ENCODE measurements at places on chromosomes 12 and 14.

- no peak for DNase-seq
Measured at GRCh38 chr12:124015494-124016461, 42.8 kb downstream of the ZNF664 start.

GRCh38 chr14:35760143-35760542 lies 49.0 kb downstream of the RALGAPA1 start:
- DNase-seq: no peak

DNA sequence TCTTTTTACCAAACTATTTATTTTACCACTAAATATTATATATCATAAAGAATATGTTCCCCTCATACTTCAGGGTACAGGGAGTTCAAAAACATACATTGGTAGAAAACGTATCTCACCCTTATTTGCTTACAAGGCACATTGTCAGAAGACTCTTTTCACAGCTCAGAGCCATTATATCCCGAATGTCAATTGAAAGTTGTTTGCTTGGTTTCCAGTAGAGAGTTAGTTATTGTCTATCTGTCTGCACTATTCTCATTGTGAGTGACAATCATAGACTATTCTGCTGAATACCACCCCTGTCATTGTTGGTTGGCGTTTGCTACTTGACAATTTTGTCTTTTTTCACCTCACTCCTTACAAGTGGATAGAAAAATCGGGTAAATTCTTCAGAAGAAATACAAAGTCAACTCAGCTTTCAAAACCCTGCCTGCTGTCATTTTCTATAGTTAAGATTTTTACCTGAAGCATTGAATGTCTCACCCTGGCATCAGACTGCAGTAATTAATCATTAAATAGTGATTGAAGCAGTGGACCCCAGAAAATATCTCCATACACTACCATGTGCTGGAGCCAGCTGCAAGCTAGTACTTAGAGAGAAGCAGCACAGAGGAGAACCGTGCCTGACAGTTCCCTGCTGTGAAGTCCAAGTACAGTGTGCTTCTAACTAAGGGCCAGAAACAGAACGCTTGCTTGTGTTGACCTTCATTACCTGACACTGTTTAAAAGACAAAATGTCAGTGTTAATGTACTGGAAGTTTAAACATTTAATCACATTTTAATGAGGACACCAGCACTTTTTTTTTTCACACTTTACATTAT lies 510.6 kb downstream of the RERGL start:
- DNase-seq: no peak

GRCh38 chr12:94231709-94232108 lies 83.3 kb downstream of the PLXNC1 start:
- no peak for DNase-seq

GRCh38 chr14:61750708-61751474 lies 11.3 kb upstream of the SNAPC1 start:
- DNase-seq: peak; percentile 91

- no peak for DNase-seq
Measured at GRCh38 chr12:42992826-42993225, 403.3 kb upstream of the PRICKLE1 start.

DNA sequence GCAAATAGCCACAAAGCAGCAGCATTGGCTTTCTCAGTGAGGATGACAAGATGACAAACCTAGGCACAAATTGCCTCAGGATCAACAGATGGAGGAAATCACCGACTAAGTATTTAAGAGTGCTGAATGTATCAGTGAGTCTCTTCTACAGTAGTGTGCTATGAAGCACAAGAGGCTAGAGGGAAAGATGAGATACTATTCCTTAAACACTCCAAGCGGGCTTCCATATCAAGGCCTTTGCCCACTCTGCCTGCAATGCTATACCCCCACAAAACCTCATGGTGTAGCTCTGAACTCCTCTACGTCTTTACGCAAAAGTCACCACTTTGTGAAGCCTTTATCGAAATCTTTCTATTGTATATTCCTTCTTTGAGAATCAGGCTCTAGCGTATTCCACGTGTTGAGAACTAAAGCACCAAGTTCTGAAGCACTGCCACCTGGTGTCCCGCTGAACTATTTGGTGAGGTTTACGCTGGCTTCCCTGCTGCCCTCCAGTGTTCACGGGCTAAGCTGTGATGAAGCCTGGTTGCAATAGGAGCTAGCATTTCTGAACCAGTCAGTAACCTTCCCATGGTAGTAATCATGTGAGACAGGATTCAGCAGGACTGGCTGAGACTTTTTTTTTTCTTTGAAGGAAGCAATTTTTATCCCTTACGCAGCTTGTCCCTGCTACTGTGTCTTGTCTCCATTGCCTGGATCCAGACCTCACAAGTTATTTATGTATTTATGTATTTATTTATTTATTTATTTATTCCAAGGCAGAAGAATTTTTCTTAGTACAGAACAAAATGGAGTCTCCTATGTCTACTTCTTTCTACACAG lies 426.5 kb upstream of the OR4E1 start:
- peak; percentile 62 for DNase-seq

DNA sequence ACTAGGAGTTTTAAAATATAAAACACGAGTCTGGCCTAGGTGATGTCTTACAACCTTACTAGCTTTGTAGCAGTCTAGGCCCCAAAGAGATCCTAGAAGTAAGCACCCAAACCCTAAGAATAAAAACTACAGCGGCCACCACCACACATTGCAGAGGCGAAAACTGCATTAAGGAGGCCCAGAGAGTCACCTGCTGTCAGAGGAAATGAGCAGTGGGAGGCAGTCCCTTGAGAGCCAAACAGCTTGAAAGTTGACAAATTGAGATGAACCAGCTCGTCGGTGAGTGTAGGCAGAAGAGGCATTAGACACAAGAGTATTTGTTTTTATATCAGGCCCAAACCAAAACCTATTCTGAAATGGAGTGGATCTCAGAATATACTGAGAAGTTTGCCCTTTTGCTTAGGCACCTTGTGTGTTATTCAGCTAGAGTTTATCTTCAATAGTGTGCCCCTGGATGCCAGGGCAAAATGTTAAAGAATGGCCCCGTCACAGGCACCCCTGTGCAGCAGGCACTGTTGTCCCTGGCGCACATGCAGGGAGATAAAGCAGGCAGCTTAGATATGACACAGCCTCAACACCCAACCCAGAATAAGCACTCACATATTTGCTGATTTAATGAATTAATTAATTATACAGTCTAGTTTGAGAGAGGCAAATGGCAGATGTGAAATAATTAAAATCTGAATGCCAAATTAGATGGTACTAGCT lies 56.7 kb downstream of the TTC7B start:
- DNase-seq: no peak

DNA sequence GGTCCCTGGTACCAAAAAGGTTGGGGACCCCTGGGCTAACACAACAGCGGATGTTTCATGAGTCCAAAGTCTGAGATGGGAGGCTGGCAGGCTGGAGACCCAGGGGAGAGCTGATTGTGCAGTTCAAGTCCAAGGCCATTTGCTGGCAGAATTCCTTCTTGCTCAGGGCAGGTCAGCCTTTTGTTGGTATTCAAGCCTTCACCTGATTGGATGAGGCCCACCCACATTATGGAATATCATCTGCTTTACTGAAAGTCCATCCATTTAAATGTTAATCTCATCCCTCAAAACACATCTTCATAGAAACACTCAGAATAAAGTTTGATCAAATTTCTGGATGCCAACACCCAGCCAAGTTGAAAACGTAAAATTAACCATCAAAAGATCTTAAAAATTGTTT lies 52.9 kb downstream of the GSC start:
- DNase-seq: no peak

- DNase-seq: no peak
Measured at GRCh38 chr14:39939023-39939422, 506.8 kb upstream of the FBXO33 start.

GRCh38 chr14:100804138-100804537 lies 21.8 kb upstream of the MEG3 start:
- DNase-seq: no peak

- no peak for DNase-seq
Measured at GRCh38 chr14:61183196-61183885, 97.8 kb downstream of the TMEM30B start.

GRCh38 chr14:60058087-60058486 lies 33.6 kb upstream of the PCNX4 start:
- DNase-seq: no peak

DNA sequence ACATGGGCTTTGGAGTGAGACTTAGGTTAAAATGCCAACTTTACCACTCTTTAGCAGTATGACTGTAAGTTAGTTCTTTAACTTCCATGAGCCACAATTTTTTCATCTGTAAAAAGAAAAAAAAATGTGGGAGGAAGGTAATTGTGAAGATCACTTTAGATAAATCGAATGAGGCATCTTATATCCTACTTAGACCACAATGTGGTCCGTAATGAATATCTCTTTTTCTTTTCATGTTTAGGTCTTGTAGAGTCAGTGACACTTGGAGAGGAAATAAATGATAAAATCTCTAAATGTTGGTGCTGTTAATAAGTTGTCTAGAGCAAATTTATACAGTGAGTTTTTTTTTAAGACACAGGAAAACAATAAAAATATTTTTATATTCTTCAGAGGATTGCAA lies 34.3 kb downstream of the RGS6 start:
- no peak for DNase-seq

DNA sequence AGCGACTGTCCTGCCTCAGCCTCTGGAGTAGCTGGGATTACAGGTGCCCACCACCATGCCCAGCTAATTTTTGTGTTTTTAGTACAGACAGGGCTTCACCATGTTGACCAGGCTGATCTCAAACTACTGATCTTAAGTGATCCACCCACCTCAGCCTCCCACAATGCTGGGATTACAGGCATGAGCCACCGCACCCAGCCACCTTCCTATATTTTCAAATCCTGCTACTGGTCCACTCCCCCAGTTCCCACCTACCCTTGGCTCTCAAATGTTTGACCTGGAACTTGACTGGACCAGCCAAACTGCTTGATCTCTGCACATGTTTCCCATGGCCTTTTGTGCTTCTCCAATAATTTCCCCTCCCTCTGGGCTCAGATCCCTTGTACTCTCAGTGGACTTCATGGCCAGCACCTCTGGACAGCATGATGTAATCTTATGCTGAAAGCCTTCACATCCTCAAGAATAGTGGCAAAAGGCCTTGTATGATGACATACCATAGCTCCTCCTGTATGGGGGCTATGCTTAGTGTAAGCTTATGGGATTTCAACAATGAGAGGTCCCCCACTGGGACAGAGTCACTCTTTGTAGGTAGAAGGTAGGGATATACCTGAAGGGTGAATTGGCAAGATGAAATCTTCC lies 2.5 kb upstream of the CCDC184 start:
- DNase-seq: no peak

- no peak for DNase-seq
Measured at GRCh38 chr14:96065661-96066459, 26.7 kb downstream of the C14orf132 start.

- no peak for DNase-seq
Measured at GRCh38 chr14:93926873-93927799, at the start of gene FAM181A. TSS of gene FAM181A (plus strand) at chr14:93927344. CDS start at chr14:93928286, 942 bp downstream.
